ENCODE measurements at places on chromosomes 2 and 18. TPM values are rescaled to one million over a fixed set of nuclear protein-coding genes. Genes with fewer than 3 reads are reported as not detected.

FTCDNL1 gene
- total RNA-seq, result 3.5 TPM

DNA sequence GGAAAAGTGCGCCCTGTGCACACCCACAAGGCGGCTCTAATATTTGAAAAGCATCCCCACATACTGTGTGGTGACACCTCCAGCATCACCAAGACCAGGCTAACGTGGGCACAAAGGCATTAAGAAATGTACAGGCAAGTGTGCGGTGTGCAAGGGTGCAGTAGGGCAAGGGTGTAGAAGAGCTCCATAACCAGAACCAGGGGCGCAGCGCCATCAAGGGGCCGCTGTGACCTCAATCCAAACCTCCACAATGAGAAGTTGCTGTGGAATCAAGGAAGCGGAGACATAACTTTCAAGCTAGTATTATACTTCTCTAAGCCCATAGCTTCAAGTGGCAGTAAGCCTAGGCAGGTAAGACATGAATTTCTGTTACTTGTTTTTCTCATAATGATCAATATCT, 13.0 kb downstream of the L3MBTL4 start:
- no peak for DNase-seq

DNA sequence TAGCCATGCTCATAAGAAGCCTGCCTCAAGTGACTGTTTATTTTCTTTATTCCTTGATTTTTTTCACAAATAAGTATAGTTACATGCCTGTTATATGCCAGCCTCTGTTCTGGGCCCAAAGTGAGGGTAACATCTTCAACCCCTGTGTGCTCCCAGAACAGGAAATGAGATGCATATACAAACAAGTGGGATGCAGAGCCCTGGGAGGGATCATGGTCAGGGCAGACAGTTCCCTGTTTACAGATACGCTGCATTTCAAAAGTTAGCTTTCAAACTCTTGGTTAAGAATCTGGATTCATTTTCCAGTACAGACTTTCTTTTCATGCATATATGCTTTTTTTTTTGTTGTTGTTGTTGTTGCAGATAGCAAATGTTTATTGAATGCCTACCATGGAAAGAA, 24.4 kb downstream of the GPR39 start:
- no peak for DNase-seq

- no peak for DNase-seq
These were observed 113.7 kb downstream of the CLIP4 start for GRCh38 chr2:29228947-29229346.
